ENCODE measurements at places on chromosomes 7 and 10. TPM values are rescaled to one million over a fixed set of nuclear protein-coding genes. Genes with fewer than 3 reads are reported as not detected.

DNA sequence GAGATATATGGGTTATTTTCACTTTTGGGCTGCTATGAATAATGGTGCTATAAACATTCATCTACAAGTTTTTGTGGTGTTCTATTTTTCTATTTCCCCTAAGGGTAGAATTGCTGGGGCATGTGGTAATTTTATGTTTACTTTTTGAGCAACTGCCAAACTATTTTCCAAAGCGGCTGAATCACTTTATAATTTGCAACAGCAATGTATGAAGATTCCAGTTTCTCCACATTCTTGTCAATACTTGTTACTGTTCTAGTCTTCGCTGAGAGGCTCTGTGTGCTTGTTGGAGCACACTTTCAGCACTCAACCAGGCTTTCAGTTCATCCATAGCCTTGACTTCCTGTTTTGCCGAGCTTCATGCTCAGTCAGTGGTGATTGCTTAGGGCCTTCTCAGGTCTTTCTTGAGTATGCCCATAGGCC lies 39.0 kb downstream of the ADK start:
- DNase-seq = no peak

The UNC5B gene
- 13.0 TPM for total RNA-seq

The PRLHR gene
- not detected for total RNA-seq

DNA sequence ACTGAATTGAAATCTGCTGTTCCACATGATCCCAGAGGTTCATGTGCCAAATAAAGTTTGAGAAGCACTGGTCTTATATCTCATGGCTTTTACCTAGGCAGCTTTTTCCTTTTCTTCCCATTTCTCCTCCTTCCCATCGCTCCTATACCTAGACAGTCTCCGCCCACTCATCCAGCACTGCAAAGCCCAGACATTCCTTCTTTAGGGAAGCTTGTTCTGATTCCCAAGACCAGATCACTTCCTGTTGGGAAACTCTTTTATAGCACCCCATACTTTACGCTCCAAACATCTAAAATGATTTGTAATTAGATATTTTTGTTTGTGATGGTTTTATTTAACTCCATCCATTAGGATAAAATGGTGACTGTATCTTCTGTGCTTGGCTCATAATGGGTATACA lies 75.9 kb downstream of the BMPER start:
- no peak for DNase-seq

The SEC23IP gene
- total RNA-seq = 48.4 TPM

DNA sequence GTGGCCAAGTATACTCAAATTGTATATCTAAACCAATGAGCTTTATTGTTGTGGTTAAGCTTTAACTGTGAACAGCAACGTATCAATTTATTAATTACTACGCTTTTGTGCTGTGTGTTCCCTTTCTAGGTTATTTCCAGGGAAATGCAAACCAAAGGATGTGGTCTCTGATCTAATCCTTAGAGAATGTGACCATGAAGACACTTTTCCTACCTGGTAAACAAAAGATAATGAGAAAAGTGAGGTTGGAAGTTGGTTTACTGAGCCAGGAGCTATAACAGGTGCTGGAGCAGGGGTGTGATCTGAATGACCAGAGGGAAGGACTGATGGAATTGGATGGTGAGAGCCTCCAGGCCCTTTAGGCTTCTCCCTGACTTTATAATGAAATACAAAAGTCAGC lies 25.4 kb upstream of the CALU start:
- DNase-seq = no peak

DNA sequence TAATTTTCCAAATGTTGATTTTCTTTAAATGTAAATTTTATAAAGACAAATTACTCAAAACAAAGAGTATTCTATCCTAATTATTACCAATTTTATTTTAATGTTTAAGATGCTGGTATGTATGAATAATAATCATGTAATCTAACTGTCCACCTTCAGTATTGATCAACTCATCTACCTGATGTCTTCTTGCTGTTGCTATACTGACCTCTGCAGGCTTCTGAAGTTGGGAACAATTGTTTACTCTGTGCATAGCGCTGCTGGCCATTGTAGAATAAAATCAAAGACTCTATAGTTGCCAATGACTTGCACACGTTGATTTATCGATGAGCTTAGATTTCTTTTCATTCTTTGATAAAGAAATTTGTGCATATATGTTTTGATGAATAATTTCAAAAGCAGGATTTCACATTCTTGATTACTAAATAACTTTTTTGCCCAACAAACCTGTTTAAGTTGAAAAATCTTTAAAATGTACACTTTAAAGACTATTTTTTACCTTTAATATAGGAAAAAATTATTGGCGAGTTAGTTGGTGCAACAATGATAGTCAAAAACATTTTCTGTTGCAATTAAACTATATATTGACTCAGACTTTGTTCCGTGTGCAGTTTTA lies 282.3 kb downstream of the TFEC start:
- no peak for DNase-seq

GRCh38 chr10:62264702-62265436 lies 3.8 kb downstream of the RTKN2 start:
- DNase-seq = no peak

GRCh38 chr10:97640868-97641811 lies 669 bp downstream of the PI4K2A start:
- DNase-seq = peak; percentile 71

- DNase-seq = no peak
Observed at GRCh38 chr10:113221756-113222168, 271.7 kb downstream of the TCF7L2 start.
